A673 (cell line): ENCODE measurements at places on chromosomes 6 and 20. TPM values are rescaled to one million over a fixed set of nuclear protein-coding genes. Genes with fewer than 3 reads are reported as not detected.
A peak's percentile ranks its signal among the peaks of the same experiment; 100 is the strongest.

DNA sequence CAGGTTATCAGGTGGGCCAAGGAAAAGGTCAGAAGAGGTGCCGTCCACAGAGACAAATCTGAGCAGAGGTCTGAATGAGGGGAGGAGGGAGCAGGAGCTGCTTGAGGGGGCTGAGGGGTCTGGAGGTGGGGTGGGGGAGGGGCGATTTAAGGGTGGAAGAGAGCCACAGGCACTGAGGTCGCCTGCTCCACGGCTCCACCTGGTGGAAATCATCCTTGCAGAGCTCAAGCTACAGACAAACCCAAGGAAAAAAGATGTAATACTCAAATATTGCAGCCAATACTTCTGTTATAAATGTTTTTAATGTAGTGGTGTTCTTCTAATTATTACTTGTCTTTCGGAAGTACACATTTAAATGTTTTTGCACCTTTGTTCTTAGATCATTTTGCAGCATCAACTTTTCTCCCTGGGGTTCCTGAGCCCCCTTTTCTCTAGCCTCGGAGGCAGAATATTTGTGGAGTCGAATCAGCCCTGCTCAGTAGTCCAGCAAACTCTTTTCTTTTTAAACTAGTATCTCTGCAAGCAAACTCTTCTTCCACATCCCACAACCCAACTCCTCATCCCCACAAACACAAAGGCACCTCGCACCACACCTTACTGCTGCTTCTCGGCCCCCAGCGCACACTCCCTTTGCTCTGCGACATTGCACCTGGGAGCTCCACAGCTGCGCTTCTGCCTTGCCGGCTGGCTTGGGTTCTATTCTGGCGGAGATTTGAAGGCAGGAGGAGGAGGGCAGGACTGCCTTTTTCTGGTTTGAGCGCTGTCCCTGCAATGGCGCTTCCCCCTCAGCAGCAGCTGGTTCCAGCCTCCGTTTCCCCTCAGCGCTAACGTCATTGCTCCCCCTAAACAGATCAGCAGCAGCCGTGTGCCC lies 51.0 kb upstream of the TFAP2A start:
- H3K4me3 ChIP-seq = no peak overlapping the region
- H3K36me3 ChIP-seq = no peaks in the 10 kb centered on the region
- no peaks in the 10 kb centered on the region for H3K4me1 ChIP-seq
- H3K27me3 ChIP-seq = no peaks in the 10 kb centered on the region
- DNase-seq = peak; percentile 67

DNA sequence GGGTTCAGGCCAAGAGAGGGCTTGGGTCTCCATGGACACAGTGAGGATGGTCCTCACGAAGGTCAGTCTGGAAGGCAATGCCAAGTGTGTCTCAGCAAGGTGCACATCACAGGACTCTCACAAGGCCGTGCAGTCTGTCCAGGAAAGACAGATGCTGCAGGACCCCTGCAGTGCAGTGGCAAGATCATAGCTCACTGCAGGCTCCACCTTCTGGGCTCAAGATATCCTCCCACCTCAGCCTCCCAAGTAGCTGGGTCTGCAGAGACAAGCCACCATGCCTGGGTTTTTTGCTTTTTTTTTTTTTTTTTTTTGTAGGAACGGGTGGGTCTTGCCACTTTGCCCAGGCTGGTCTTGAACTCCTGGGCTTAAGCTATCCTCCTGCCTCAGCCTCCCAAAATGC lies 26.4 kb downstream of the ZMYND8 start:
- no peak overlapping the region for H3K4me3 ChIP-seq
- H3K4me1 ChIP-seq = peaks cover 21% of the 10 kb centered on the region
- no peak overlapping the region for H3K27ac ChIP-seq
- H3K27me3 ChIP-seq = no peaks in the 10 kb centered on the region
- DNase-seq = no peak

DNA sequence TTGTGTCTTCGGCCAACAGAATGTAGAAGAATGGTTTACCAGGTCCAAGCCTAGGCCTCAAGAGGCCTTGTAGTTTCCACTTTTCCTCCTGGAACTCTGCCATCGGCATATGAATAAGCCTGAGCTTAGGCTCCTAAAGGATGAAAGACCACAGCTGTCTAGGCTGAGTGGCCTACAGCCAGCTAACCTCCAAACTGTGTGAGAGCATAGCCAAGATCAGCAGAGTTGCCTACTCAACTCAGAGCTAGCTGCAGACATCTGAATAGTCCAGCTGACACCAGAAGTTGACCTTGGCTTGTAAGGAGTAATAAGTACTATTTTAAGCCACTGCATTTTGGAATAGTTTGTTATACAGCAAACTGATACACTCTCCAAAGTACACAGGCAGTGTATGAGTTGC lies 52.6 kb upstream of the SMIM29 start:
- no peaks in the 10 kb centered on the region for H3K27me3 ChIP-seq
- no peaks in the 10 kb centered on the region for H3K36me3 ChIP-seq
- DNase-seq = peak; percentile 15

DNA sequence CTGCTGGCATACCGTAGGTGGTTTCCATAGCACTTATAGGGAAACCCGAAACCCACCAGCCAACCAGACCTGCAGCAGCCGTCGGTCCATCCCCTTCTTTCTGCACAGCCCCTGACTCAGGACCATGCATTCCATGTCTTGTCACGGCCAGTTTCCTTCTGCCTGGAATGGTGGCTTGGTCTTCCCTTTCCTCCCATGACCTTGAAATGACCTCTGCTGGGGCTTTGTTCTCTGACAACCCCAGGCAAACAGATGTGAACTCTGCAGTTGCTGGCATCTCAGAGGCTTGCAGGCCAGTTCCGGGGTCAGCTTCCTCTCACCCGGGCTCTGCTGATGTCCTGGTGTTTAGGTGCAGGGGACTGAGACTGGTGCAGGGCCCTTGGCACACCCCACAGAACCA lies 250.8 kb downstream of the SMOC2 start:
- DNase-seq = no peak
- no peak overlapping the region for H3K4me3 ChIP-seq
- H3K27ac ChIP-seq = no peak overlapping the region
- H3K4me1 ChIP-seq = no peaks in the 10 kb centered on the region
- peaks cover 2% of the 10 kb centered on the region for H3K27me3 ChIP-seq

The EDN1 gene
- not detected in 2 replicates for total RNA-seq

GRCh38 chr6:14086701-14087100 lies 30.9 kb upstream of the CD83 start:
- H3K27ac ChIP-seq = no peak overlapping the region
- H3K4me1 ChIP-seq = peaks cover 10% of the 10 kb centered on the region
- H3K4me3 ChIP-seq = no peak overlapping the region
- DNase-seq = no peak

DNA sequence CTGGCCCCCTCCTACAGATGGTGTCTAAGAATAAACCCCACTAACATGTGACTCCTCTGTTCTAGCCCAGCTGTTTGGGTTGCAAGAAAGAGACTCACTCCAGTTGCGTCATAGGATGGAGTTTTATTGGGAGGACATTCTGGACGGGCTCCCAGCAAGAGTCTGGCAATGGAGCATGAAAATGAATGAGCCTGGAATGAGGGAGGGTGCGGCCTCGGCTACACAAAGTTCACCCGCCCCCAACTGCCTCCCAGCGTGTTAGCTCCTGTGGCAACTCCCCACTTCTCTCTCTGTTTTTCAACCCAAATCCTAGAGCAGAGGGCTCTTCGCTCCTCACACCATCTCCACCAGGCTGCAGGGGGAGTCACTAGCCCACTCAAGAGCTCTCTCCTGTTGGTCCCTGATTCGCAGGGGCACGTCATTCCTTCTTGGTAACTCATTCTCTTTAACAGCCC lies 5.1 kb upstream of the ADAM33 start:
- H3K36me3 ChIP-seq = no peaks in the 10 kb centered on the region
- H3K4me1 ChIP-seq = peaks cover 4% of the 10 kb centered on the region
- peak; percentile 52 for DNase-seq
- H3K4me3 ChIP-seq = no peak overlapping the region

The ANKRD66 gene
- not detected in 2 replicates for total RNA-seq

The DSP gene
- 0.28 and 0.46 TPM in 2 replicates for total RNA-seq

The TENT5A gene
- 36.9 and 37.1 TPM in 2 replicates for total RNA-seq

DNA sequence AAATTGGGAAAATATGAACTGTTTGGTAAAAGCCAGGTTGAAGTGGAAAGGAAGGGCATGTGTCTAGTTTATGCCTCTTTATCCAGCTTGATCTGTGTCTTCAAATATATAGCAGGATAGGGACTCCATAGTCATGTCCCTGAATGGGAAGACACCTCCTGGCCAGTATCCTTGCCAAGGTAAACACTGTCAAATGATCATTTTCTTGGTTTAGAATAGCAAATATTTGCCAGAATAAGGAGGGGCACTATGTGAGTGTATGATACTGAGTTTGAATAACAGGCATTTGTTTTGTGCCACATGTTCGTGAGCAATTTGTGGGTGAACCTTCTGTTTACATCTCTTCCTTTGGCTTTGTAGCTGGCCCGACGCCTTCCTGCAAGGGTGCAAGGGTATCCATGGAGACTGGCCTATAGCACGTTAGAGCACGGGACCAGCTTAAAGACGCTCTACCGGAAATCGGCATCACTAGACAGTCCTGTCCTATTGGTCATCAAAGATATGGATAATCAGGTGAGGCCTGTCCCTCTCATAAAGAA lies 34.2 kb upstream of the HINT3 start:
- H3K4me1 ChIP-seq = peaks cover 11% of the 10 kb centered on the region
- no peak overlapping the region for H3K27ac ChIP-seq
- H3K4me3 ChIP-seq = no peak overlapping the region
- no peaks in the 10 kb centered on the region for H3K36me3 ChIP-seq
- H3K27me3 ChIP-seq = no peaks in the 10 kb centered on the region

The ABHD16B gene
- not detected in 2 replicates for total RNA-seq

DNA sequence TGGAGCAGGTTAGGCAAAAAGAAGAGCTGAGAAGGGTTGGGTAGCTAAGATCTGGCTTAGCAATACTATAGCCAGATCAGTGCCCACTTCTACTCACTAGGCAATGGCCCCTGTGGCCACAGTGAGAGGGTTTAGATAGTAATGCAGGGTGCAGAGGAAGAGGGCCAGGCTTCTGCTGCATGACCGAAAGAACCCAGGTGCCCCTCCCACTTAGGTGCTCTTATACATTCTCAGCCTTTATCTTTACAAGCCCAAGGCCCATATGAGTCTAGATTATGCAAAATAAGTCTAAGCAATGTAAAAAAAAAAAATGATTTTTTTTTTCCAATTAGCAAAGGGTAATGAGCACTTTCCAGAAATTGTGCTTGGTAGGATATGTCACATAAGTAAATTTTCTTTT lies 171.3 kb downstream of the CD24 start:
- no peak for DNase-seq
- no peak overlapping the region for H3K27ac ChIP-seq
- no peaks in the 10 kb centered on the region for H3K4me1 ChIP-seq
- H3K4me3 ChIP-seq = no peak overlapping the region

GRCh38 chr20:44400970-44401769 lies 45.7 kb downstream of the HNF4A start:
- no peak overlapping the region for H3K27ac ChIP-seq
- no peaks in the 10 kb centered on the region for H3K4me1 ChIP-seq
- no peak for DNase-seq
- H3K4me3 ChIP-seq = no peak overlapping the region
- peaks cover 9% of the 10 kb centered on the region for H3K27me3 ChIP-seq

The PLA2G7 gene
- not detected in 2 replicates for total RNA-seq

DNA sequence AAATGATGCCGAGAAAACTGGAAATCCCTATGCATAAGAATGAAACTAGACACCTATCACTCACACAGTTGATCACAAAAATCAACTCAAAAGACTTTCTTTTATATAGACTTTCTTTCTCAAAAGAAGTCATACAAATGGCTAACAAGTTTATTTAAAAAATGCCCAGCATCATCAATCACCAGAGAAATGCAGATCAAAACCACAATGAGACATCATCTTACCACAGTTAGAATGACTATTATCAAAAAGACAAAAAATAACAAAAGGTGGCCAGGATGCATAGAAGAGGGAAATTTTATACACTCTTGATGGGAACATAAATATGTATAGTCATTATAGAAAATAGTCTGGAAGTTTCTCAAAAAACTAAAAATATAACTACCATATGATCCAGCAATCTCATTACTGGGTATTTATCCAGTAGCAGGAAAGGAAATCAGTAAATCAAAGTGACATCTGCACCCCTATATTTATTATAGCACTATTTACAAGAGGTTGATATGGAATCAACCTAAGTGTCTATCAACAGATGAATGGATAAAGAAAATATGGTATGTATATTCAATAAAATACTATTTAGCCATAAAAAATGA lies 3.4 kb upstream of the RNF217 start:
- DNase-seq = peak; percentile 33
- H3K27ac ChIP-seq = peak overlapping the region; percentile 3
- no peaks in the 10 kb centered on the region for H3K27me3 ChIP-seq
- H3K4me3 ChIP-seq = no peak overlapping the region
- H3K4me1 ChIP-seq = peaks cover 25% of the 10 kb centered on the region
- H3K36me3 ChIP-seq = no peaks in the 10 kb centered on the region

GRCh38 chr20:37542281-37542680 lies 14.6 kb upstream of the BLCAP start:
- H3K36me3 ChIP-seq = no peaks in the 10 kb centered on the region
- H3K27me3 ChIP-seq = no peaks in the 10 kb centered on the region
- no peak overlapping the region for H3K27ac ChIP-seq
- H3K4me3 ChIP-seq = no peak overlapping the region

DNA sequence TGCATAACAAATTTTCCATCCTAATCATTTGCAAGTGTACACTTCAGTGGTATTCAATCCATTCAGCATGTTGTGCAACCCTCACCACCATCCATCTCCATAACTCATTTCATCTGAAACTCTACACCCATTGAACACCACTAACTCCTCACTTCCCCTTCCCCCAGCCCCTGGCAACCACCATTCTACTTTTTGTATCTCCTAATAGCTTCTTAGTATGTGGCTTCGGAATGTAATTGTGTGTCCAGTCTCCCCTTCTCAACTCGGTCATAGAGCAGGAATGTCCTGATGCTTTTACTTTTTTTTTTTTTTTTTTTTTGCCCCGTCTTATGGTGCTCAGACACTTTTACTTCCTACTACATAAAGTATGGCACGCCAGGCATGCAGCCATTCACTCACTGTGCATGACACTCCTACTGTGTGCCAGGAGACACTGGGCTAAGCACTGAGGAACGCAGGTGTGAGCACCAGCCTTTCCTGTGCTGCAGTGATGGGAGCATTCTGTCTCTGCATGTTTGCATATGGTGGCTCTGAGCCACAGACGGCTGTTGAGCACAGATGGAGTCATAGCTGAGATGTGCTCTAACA lies 15.3 kb downstream of the HCK start:
- no peaks in the 10 kb centered on the region for H3K36me3 ChIP-seq
- no peak overlapping the region for H3K27ac ChIP-seq
- no peak overlapping the region for H3K4me3 ChIP-seq
- DNase-seq = no peak

The SYNGAP1 gene
- 77.6 and 78.5 TPM in 2 replicates for total RNA-seq
